ENCODE measurements at places on chromosomes 16 and 17. TPM values are rescaled to one million over a fixed set of nuclear protein-coding genes. Genes with fewer than 3 reads are reported as not detected.

GRCh38 chr17:17363638-17364337 is 60.6 kb downstream of the NT5M start:
- no peak for DNase-seq

GRCh38 chr16:88743693-88744576 is 37.6 kb downstream of the CTU2 start:
- DNase-seq, result peak; percentile 70

DNA sequence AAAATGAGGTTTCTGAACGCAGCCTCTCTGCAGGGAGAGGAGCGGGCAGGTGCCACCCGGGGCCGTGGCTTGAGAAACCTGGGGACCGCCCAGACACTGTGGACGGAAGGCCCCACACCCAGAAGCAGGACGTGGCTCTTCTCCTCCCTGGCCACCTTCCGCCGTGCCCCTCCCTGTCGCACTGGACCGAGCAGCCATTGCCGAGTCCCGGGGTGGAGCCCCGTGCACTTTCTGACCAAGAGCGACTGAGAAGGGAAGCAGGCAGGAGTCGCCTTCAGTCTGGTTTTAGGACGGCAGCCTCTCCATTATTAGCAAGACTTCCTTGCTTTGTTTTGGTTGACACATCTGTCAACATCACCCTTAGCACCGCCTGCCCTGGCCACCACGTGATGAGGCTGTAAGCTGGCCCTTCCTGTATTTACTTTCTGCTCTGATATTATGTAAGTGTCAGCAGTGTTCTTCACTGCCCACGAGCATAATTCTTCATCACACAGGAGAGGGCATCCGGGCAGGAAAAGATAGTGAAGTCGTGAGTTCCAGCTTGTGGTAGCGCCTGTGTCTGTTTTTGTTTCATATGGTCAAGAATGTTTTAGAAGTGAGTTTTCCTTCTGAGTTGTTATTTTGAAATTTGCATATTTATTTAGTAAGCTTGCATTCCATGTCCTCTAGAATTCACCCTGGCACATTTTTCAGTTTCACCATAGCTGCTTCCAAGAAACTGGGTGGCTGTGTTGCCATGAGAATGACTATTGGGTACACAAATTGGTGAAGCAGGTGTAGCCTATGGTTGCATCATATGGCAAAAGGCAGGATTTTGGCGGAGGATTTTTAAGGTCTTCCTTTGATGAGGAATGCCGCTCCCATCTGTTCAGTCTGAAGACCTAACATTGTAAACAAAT is 1.0 kb downstream of the HERPUD1 start:
- DNase-seq, result peak; percentile 62

- DNase-seq, result no peak
These were observed 27.7 kb upstream of the CACNG5 start for GRCh38 chr17:66807182-66807581.

DNA sequence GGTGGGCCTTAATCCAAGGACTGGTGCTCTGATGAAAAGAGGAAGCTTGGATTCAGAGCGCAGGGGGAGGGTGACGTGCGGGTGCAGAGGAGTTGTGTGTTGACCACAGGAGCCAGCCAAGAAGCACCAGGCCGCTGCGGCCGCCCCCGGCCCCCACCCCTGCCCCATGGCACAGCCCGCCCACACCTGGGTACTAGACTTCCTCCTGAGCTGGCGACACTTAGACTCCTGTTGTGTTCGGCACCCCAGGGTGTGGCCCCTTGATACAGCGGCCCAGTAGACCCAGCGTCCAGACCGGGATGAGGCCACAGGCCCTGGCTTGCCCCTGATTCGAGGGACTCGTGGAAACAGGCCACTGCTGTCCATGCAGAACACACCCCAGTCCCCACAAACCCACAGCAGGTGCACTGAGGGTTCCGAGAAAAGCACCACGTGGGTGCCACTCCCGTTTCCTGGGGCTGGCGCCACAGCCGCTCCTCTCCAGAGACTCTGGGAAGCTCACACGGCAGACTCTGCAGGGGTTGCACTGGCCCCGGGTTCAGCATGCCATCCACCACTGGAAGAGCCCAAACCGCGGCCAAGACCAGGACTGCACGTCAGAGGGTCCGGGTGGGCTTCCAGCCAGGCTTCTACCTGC is 5.7 kb upstream of the SNAI3 start:
- DNase-seq, result peak; percentile 73

- DNase-seq, result no peak
These were observed 6.8 kb upstream of the SERPINF2 start for GRCh38 chr17:1735834-1736347.

DNA sequence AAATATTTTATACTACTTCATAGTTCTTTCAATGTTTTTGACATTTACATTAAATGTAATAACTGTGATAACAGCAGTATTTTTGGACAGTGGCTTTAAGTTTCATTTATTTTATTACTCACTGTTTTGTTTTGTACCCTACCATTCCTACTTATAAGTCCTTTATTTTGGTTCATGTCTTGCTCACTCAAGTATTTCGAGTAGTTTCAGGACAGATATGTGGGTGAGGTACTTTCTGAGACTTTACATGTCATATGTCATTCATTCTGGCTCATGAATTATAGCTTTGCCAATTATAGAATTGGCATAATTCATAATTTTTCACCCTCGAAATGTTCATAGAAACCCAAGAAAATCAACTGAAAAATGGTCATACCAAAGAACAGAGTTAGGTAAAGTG is 44.4 kb downstream of the PIK3R5 start:
- no peak for DNase-seq

- no peak for DNase-seq
These were observed 870 bp upstream of the CTRB2 start for GRCh38 chr16:75207831-75208230.

- DNase-seq, result no peak
These were observed 57.3 kb upstream of the BCO1 start for GRCh38 chr16:81181013-81181720.

Gene CLCN7
- total RNA-seq, result 49.4 TPM

Gene TOP2A
- 361 TPM for total RNA-seq

Gene VAT1L
- 0.05 TPM for total RNA-seq

Gene SLC2A4
- not detected for total RNA-seq

Gene OSBPL7
- total RNA-seq, result 33.2 TPM

Gene CLEC19A
- total RNA-seq, result not detected

Data from activated CD4-positive, alpha-beta memory T cell treated with anti-CD3 and anti-CD28 coated beads, Interleukin-2, amount 10 ng/mL, durations not matched to agents 7 days and 5 days (primary cell).